Type B pancreatic cell (in vitro differentiated cells): ENCODE measurements at places on chromosomes 16 and 17. TPM values are rescaled to one million over a fixed set of nuclear protein-coding genes. Genes with fewer than 3 reads are reported as not detected.
A peak's percentile ranks its signal among the peaks of the same experiment; 100 is the strongest.

GRCh38 chr17:69451416-69452394 is 37.2 kb downstream of the MAP2K6 start:
- DNase-seq = no peak

- DNase-seq = no peak
Observed at GRCh38 chr16:24728891-24729242, 584 bp upstream of the TNRC6A start.

GRCh38 chr17:73561111-73561510 is 83.1 kb downstream of the SDK2 start:
- DNase-seq = no peak

LDHD gene
- total RNA-seq = 0.69 and 1.8 TPM in 2 replicates

DNA sequence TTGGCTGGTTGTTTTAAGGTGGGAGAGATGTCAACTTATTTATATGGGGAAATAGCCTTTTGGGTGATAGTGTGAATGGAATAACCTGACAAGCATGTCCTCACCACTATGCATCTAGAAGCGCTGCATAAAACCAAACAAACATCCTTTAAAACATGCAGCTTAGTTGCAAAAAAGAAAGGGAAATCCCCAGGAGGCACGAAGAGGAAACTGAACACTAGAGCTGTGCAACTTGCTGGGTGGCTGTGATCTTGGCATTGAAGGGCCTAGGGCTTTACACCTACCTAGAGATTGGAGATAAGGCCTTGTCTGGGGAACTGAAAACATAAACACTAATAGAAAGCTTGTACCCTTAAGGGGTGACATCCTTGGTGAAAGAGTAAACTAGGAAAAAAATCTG is 7.3 kb downstream of the C16orf54 start:
- no peak for DNase-seq

DNA sequence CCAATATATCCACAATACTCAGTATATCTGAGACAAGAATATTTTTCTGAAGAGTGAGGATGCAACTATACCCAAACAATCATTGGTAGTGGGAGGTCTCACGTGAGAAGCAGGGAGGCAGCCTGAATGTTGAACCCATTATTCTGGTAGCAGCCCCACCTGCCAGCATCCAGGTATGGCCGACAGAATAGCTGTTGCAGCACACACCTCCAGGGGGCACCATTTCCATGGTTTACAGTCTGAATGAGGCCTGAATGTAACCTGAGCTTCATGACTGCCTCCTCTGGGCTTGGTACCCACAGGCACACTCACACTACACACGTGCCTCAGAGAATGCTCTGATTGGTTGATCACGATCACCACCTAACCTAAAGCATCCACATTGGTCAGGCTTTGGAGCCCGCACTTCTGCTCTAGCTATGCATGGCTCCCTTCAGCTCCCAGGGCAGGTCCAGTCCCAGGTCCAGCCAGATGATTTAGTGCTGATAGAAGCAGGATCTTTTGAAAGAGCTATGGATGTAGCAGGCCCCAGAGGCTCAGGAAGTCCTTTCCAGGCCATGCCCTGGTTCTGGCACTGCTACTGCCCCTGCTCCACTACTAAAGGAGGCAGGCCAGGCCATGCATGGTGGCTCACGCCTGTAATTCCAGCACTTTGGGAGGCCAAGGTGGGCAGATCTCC is 11.0 kb upstream of the CBFB start:
- DNase-seq = peak; percentile 85

DNA sequence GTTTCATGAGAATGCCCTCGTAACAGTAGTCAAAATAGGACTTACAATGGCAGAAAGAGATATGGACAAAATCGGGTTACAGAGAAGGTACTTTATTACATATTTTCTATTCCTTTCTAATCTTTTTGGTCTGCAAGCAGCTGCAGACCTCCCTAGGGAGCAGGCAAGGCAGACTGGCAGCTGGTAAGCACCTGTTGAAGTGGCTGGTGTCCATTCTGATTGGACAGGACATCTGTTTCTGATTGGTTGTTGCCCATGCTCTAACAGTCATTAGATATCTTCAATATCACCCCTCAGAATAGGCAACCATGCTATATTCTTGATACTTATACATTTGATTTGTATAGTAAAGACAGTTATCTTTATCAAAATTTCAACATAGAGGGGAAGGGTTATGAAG is 606.3 kb downstream of the KCNJ2 start:
- DNase-seq = no peak

- DNase-seq = no peak
Observed at GRCh38 chr16:29790949-29791844, 646 bp downstream of the KIF22 start.

DNA sequence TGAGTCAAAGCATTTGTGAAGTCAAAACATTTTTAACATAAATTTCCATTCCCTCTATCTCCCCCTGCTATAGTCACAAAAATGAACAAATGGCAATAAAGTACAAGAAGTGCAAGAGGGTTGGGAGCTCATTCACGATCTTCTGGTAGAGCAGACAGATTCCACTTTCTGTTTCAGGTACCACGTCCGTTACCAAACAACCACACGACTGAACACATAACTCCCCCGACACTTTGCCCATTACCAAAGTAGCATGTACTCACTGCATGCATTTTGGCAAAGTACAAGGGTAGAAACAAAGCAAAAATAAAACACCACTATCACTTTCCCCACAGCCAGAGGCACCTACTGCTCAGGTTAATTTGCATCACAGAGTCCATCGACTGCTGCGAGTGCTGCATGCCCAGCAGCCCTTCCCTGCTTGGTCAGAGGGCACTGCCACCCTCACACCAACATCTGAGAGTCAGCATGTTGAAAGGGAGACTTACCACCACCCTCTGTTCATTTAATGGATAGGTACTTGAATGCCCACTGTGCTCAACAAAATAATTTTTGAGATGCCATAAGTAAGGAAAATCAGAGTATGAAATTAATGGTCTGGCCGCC is 150.3 kb upstream of the AXIN2 start:
- no peak for DNase-seq

DNA sequence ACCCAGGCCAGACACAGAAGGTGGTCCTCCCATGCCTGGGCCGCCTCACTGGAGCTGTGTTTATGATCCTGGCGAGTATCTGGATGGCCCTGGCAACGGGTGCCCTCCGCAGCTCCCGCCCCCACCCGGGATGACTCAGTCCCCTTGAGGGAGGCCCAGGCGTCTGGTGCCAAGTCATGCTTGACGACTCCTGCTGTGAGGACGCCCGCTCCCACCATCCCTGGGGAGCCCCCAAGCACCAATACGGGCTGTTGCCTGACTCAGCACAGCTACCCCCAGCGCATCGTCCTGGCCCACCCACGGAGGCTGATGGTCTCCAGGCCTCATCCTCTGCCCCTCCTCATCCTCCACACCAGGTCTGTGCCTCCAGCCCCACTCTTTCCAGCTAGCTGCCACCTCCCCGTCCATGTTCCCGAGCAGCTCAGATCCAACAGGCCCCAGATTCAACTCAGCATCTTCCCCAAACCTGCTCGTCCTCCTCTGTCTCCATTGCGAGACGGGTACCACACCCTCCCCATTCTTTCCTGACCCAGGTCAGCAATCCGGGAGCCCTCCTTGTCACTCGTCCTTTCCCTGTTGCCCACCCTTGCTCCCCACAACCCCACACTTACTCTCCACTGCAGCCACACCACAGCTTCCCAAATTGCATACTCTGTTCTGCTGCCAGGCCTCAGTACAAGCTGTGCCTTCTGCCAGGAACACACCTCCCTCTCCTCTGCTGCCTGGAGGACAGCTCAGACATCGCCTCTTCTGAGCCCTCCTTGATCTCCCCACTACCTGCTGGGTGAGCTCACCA is 2.6 kb downstream of the CAMKK1 start:
- no peak for DNase-seq

DNA sequence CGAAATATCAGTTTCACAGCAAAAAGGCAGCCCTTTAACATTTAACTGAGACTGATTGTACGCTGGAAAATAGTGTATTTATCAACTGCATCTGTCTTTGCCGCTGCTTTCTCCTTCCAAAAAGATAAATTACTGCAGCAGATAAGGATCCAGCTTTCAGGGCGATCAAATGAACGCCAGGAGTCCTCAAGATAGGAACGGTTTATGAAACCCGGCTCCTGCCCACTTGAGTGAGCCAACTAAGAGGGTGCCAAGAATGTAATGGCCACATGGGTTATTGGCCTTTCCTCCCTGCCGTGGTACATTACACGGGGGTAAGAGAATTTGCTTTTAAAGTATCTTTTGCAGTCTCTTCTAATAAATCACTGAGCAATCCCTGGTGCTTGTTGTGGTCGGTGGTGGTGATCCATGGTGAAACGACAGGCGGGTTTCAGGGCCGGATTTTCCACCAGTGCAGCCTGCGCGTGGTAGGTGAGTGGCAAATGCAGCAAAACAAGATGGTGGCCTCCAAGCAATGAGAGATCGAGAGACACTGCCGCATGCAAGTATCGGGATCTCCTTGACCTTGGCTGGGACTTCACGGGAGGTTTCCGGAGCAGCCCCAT is 67.5 kb upstream of the IRX6 start:
- DNase-seq = no peak
